Stimulated activated CD8-positive, alpha-beta memory T cell treated with anti-CD3 and anti-CD28 coated beads, Interleukin-7, amount 100 ng/mL, for 48 hours (primary cell): ENCODE measurements at places on chromosomes 2 and 18.
A peak's percentile ranks its signal among the peaks of the same experiment; 100 is the strongest.

DNA sequence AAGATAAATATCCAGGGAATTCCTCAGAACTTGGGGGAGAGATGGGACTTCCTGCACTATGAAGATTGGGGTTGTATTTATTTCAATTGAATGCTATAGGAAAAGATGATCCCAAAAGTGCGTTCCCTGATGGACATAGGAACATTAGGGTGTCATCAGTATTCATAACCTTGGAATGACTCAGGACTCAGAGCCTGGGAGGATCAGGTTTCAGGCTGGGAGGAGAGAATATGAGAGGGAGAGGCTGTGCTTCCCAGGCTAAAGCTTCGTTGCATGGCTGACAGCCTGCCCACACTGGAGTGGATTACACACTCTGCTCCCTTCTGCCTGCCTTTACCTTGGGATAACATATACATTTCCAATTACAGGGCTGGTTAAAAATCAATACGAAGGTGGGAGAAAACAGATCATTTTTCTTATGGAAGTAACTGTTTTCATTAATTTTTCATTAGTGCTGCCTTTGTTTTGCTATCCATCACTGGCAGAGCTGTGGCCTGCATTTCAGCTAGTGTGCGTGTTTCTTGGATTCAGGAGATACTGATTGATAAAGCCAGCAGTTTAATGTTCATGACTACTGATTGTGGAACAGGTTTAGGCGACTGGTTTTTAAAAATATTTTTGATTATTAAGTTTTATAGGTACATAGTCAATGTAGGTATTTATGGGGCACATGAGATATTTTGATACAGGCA is 118.7 kb downstream of the KCTD1 start:
- DNase-seq: no peak

DNA sequence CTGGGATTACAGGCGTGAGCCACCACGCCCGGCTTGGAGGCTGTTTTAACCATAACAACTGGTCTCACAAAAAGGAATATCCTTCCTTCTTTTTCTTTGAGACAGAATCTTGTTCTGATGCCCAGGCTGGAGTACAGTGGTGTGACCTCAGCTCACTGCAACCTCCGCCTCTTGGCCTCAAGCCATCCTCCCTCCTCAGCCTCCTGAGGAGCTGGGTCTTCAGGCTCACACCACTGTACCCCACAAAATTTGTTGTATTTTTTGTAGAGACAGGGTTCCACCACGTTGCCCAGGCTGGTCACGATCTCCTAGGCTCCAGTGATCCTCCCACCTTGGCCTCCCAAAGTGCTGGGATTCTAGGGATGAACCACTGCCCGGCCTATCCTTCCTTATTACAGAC is 21.7 kb downstream of the CTIF start:
- DNase-seq: no peak

DNA sequence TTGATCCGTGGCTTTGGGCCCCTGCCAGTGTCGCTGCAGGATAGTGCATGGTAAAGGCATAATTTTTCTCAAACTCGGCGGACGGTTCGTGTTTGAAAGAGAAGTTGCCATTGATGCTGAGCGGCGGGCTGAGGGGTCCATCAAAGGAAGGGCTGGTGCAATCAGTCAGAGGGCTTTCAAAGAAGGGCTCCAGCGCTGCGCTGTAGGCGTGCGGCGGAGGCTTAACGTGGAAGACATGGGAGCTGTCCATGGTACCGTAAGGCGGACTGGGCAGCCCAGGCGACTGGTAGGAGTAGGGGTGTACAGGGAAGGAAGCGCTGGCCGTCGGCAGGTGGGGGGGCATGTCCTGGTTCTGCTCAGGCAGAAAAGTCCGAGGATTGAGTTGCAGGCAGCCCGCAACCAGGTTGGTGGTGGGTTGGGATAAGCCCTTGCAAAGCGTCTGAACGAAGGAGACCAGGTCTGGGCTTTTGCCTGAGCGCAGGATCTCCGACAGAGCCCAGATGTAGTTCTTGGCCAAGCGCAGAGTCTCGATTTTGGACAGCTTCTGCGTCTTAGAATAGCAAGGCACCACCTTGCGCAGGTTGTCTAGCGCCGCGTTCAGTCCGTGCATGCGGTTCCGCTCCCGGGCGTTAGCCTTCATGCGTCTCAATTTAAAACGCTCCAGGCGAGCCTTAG is 2.3 kb downstream of the NEUROD1 start:
- no peak for DNase-seq

DNA sequence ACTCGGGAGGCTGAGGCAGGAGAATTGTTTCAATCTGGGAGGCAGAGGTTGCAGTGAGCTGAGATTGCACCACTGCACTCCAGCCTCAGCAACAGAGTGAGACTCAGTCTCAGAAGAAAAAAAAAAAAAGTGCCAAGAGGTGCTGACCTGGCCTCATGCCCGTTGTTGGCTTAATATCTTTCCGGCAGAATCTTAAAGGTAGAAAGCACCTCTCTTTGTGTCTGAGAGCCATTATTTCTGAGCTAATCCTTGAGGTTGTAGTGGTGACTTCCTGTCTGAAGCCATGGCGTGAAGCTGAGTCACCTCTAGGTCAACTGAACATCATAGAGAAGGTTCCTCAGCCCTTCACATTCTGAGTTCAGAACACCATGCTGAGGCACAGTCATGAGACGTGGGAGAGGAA is 60.4 kb downstream of the WDSUB1 start:
- peak; percentile 13 for DNase-seq

- no peak for DNase-seq
Observed at GRCh38 chr18:2882201-2882600, 35.4 kb downstream of the EMILIN2 start.

DNA sequence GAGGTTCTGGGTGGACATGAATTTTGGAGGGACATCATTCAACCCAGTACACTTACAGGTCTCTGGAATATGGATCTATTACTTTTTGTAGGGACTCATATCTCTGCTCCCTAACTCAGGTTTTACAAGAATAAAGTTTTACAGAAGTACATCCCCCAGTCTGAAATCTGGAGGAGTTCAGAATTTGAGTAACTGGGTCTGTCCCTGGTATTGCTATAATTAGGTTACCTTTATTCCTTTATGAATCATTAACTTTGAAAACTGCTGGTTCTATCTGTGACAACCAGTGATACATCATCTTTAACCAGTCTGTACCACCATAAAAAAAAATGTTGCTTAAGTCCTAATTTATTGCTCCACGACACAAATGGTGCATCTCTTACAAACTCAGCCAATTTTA is 59.9 kb downstream of the INSIG2 start:
- no peak for DNase-seq

GRCh38 chr2:235803028-235803427 is 309.2 kb downstream of the AGAP1 start:
- DNase-seq: no peak

DNA sequence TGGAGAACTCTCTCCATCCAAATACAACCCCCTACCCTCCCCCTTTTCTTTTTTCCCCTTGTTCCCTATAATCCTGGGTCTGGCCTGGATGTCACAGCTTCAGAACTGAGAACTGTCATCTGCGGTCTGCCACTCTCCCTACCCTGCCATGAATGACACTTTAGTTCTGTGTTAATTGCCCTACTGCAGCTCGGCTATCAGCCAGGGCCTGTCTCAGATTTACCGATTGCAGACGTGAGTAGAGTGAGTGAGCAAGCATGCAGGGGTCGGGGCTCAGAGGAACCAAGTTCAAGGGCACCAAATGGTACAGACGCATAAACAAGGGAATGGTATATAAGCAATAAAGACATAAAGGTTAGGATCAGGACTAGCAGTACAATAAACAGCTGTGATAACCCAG is 967.8 kb downstream of the BCL11A start:
- DNase-seq: no peak

GRCh38 chr2:191500884-191501560 is 176.9 kb upstream of the NABP1 start:
- no peak for DNase-seq

- no peak for DNase-seq
Observed at GRCh38 chr18:65548316-65548715, 202.5 kb upstream of the CDH7 start.

DNA sequence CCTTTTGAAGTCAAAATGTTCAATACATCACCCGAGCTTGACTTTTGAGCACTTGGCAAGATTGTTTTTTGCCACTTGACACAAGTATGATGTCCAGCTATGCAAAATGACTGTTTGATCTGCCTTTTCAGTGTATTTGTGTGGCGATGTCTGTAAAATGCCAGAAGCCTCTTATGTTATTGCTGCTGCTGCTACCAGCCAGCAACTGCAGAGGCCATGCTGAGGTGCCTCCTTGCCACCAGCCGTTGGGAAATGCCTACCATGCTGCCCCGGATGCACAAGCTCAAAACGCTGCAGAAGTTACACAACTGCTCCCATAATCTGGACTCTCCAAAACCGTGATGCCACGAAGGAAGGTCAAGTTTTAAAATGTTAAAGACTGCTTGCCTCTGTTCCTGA is 80.3 kb downstream of the RTN4 start:
- DNase-seq: no peak

- DNase-seq: peak; percentile 20
Observed at GRCh38 chr2:15939854-15940660, at the start of gene MYCN. Gene MYCN (plus strand): TSS chr2:15940550. CDS start chr2:15942065, 1,515 bp downstream.

DNA sequence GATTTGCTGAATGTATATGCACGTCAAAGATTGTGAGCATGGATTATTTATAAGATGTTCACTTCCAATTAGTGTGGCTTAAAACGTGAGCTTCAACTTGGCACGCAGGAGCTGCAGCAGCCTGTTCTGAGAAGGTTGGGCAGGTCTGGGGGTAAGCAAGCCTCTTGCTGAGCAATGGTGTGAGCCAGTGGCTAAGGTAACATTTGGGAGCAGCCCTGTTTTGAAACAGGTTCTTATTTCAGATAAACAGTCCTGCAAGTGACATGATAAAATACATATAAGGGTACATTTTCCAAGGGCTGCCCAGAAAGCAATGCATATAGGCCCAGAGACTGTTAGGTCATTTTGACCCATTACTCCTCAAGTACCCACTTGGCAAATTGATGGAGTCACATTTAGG is 415.3 kb downstream of the ZNF521 start:
- no peak for DNase-seq
